ENCODE measurements at places on chromosomes 1 and 21.

- H3K4me1 ChIP-seq = peaks cover 6% of the 10 kb centered on the region
- no peaks in the 10 kb centered on the region for H3K27me3 ChIP-seq
- DNase-seq = peak; percentile 93
- H3K36me3 ChIP-seq = no peaks in the 10 kb centered on the region
- no peak overlapping the region for H3K4me3 ChIP-seq
Measured at GRCh38 chr1:151340870-151341754, 5.9 kb downstream of the RFX5 start.

GRCh38 chr1:209463441-209463840, 120.1 kb upstream of the CAMK1G start:
- no peaks in the 10 kb centered on the region for H3K27me3 ChIP-seq
- H3K36me3 ChIP-seq = no peaks in the 10 kb centered on the region
- H3K4me1 ChIP-seq = no peaks in the 10 kb centered on the region
- no peak overlapping the region for H3K4me3 ChIP-seq
- H3K27ac ChIP-seq = no peak overlapping the region

GRCh38 chr1:200908191-200908868, 13.6 kb downstream of the INAVA start:
- peaks cover 18% of the 10 kb centered on the region for H3K4me1 ChIP-seq
- no peaks in the 10 kb centered on the region for H3K27me3 ChIP-seq
- H3K27ac ChIP-seq = 0 out of 2 replicates have a peak overlapping the region, but pooled peaks have one; percentile 0
- H3K36me3 ChIP-seq = peaks cover 79% of the 10 kb centered on the region
- no peak overlapping the region for H3K4me3 ChIP-seq

DNA sequence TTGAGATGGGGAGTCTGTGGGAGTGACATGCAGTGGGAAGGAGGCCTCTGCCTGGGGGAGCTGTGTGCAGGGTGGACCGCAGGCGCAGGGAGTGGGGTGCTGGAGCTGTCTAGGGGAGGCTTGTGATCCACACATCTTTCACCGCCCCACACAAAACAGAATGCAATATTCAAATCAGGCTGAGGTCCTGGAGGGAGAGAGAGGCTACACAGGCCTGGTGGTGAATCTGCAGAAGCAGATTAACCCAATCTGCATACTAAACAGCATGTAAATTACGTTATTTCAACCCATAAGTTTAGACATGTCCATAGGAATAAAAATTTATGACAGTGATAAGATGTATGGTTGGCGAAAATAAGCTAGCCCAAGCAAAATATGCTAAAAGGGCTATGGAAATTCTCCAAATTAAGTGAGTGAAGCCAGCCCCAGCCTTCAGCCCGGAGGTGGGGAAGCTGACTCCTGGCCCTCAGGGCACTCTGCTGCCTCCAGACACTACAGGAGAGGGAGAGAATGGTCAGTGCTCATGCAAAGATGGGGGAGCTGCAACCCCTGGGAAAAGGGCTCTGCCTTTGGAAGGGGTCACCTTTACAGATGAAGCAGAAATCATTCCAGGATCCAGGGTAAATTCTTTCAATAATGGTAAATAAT, 156.2 kb upstream of the CTTNBP2NL start:
- no peak for DNase-seq
- peaks cover 24% of the 10 kb centered on the region for H3K27me3 ChIP-seq
- H3K27ac ChIP-seq = no peak overlapping the region
- H3K4me1 ChIP-seq = no peaks in the 10 kb centered on the region

DNA sequence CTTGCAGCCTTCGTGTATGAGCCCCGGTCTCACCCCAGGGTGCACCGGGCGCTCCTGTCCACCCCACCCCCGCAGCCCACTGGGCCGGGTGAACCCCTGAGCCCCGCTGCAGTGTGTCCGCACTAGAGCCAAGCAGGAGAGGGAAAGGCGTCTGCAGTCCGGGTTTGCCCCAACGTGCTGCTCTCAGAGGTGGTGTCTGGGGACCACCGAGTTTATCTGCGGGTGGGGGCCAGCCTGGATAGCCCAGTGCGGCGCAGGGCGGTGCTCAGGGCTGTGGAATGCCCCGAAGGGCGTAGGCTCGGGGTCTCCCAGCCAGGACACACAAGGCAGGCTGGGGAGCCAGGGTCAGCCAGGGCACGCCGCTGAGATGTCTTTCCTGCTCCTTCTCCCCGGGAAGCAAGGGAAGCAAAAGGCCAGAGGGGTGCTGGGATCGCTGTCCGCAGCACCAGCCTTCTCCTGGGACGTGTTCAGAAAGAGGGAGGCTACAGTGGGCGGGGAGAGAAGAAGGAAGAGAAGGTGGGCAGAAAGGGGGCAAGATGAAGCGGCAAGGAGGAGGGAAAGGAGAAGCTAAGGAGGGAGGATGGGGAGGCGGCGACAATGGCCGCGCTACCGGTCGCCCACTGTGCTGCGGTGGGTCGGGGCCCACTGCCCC, 56.6 kb downstream of the MAB21L3 start:
- H3K36me3 ChIP-seq = no peaks in the 10 kb centered on the region
- no peaks in the 10 kb centered on the region for H3K4me1 ChIP-seq
- H3K27me3 ChIP-seq = 0 out of 2 replicates have a peak, but pooled peaks cover 4% of the 10 kb centered on the region
- H3K27ac ChIP-seq = no peak overlapping the region

DNA sequence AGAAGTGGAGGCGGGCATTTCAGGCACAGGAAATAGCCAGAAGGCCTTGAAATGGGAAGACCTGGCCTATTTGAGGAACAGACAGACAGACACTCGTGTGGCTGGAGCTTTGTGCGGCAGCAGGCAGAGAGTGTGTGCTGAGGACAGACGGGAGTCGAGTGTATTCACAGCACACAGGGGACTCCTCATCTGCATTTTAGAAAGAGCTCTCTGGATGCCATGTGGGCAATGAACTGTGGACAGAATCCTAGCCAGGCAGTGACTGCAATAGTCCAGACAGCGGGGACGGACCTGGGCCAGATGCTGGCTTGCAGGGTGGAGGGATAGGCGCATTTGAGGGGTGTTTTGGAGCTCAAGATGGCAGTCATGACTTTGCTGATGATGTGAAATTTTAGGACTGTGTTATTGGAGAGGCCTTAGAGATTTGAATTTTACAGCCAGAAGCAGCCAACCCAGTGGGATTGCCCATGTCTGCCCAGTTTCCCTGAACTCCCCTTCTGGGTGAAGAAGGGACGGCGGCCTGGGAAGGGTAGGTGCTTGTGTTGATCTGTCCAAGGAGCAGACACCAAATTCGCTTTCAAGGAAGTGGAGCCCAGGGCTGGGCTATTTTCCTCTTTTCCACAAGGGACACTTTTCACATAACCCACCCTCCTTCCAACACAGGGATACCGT, 43.7 kb downstream of the CHAF1B start:
- H3K4me1 ChIP-seq = peaks cover 30% of the 10 kb centered on the region
- no peaks in the 10 kb centered on the region for H3K36me3 ChIP-seq
- H3K27ac ChIP-seq = peak overlapping the region; percentile 97
- peak; percentile 19 for DNase-seq
- peak overlapping the region; percentile 69 for H3K4me3 ChIP-seq
- H3K27me3 ChIP-seq = no peaks in the 10 kb centered on the region

DNA sequence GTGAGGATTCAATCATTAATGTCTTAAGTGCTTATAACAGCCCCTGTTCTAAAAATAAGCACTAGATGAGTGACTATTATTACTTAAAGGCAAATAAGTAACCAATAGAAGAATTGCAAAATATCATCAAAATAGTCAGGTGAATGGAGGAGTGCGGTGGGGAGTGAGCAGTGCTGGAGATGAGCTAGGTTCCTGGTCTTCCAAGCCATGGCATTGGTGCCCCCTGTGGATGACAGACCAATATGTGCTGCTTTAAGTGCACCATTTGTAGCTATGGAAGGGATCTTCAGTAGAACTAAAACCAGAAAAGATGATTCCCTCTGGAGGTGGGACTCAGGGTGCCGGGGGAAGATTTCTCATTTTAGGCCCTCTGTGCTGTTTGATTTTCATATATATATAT, 46.1 kb upstream of the SLC30A1 start:
- no peak overlapping the region for H3K4me3 ChIP-seq
- no peak overlapping the region for H3K27ac ChIP-seq
- H3K27me3 ChIP-seq = no peaks in the 10 kb centered on the region
- peak; percentile 36 for DNase-seq
- no peaks in the 10 kb centered on the region for H3K4me1 ChIP-seq

DNA sequence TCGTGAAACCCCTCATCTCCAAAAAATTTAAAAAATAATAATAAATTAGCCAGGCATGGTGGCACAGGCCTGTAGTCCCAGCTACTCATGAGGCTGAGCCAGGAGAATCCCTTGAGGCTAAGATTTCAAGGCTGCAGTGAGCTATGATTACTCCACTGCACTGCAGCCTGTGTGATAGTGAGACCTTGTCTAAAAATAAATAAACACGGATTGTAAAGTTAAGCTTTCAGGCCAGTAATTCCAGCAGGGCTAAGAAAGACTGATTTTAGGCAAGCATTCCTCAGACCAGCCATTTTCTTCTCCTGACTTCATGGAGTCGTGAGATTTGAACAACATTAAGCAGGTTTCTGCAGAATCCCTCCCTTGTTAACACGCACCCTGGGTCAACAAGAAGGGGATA, 77.2 kb upstream of the EFHD2 start:
- no peaks in the 10 kb centered on the region for H3K36me3 ChIP-seq
- H3K4me1 ChIP-seq = peaks cover 8% of the 10 kb centered on the region
- H3K27ac ChIP-seq = no peak overlapping the region

DNA sequence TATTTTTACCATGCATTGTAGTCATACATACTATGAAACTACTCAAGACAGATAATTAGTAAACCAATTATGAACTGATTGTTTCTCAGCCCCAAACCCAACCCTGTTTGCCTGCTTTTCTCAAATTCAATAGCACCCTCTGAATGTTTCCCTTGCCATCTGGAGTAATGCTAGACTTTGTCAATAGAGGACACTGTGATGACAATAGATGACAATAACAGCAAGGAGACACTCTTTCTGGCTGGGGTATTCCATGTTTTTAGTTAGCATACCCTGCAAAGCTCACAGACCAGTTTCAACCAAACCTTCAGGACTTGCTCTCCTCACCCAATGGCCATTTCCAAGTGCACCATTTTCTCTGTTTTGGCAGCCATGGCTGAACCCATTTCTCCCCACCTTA, 108.5 kb upstream of the LRRC7 start:
- H3K36me3 ChIP-seq = no peaks in the 10 kb centered on the region
- DNase-seq = no peak
- no peaks in the 10 kb centered on the region for H3K27me3 ChIP-seq
- H3K27ac ChIP-seq = no peak overlapping the region
- no peak overlapping the region for H3K4me3 ChIP-seq

DNA sequence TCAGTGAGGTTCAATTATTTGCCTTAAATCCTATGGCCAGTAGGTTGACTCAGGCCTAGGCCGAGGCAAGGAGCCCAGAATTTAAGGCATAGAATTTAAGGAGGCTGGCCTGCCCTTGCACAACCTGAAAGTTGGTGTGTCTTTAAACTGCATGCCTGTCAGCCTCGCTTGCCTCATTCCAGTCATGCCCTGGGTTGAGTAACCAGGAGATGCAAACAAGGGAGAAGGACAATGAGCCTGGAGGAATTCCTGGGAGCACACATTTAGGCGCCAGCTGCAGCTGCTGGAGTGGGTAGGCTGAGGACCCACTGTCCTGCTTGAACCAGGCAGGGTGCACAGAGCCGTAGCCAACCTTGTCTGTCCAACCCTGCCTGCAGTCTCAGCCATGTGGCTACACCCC, 11.7 kb downstream of the CD2 start:
- no peak overlapping the region for H3K27ac ChIP-seq
- DNase-seq = no peak
- H3K36me3 ChIP-seq = no peaks in the 10 kb centered on the region
- H3K4me3 ChIP-seq = no peak overlapping the region
- no peaks in the 10 kb centered on the region for H3K27me3 ChIP-seq

DNA sequence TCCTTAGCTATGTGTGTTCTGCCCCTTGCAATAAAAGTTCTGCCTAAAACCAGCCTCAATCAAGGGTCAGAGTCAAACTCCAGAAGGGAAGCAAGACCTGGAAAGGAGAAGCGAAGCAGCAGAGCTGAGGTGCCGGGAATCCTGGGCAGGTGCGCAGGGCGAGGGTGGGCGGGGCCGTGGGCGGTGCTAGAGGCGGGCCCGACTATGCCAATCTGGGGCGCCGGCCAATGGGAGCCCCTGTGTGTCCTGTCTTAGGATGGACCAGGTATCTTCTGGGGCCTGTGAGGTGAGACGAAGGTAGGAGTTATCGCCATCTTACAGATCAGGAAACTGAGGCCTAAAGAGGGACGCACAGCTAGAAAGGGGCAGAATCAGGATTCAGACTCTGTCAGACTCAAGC, 120.3 kb downstream of the PTPRU start:
- H3K27me3 ChIP-seq = peaks cover 33% of the 10 kb centered on the region
- H3K4me3 ChIP-seq = no peak overlapping the region
- no peaks in the 10 kb centered on the region for H3K36me3 ChIP-seq
- peak; percentile 21 for DNase-seq

GRCh38 chr1:60670302-60670701, 412.1 kb upstream of the NFIA start:
- H3K36me3 ChIP-seq = no peaks in the 10 kb centered on the region
- H3K4me3 ChIP-seq = no peak overlapping the region
- H3K27me3 ChIP-seq = no peaks in the 10 kb centered on the region
- DNase-seq = no peak

DNA sequence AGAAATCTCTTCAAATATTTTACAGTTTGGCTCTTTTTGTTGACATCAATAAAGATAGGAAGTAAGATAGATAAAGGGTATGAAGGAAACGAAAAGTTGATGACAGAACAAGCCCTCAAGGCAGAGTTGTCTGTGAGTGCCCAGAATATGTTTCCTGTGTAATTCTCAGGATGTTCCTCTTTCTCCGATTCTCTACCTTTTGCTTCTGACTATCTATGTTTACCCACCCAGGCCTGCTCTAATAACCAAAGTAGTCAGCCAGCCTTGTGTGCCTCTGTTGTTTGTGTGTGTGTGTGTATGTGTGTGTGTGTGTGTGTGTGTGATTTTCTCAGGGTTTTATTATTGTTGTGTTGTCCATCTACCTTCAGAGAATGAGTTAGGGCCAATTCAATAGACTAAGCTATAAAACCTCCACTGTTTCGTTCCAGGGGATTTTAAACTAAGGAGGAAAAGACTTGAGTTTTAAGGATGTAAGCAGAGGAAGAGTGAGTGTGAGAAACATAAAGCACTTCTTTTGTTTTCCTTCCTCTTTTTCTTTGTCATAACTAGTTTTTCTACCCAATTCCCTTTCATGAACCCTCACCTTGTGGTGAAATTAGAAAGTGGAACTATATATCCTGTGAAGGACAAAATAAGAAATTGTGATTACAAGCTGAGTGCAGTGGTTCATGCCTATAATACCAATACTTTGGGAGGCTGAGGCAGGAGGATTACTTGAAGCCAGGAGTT, 627.4 kb upstream of the NR5A2 start:
- H3K27ac ChIP-seq = no peak overlapping the region
- H3K4me3 ChIP-seq = no peak overlapping the region
- no peak for DNase-seq
- no peaks in the 10 kb centered on the region for H3K36me3 ChIP-seq

DNA sequence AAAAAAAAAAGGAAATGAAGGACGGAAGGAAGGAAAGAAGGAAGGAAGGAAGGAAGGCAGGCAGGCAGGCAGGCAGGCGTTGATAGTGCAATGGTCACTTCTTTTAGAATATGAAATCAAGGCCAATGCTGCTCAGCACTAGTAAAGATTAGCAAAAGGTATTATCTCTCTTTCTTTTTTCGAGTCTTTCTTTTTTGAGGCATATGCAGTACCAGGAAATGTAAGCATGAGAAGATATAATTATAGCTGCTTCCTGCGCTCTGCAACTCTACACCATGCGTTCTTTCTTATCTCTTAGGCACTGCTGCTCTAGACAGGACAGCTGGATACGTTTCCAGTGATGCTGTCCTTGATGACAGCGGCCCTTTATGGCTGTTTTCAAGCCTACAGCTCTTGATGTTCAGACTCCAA, 1512.5 kb upstream of the B3GALT2 start:
- H3K4me1 ChIP-seq = no peaks in the 10 kb centered on the region
- H3K27ac ChIP-seq = no peak overlapping the region
- DNase-seq = no peak
- no peaks in the 10 kb centered on the region for H3K27me3 ChIP-seq

GRCh38 chr21:36027347-36027746, 33.0 kb downstream of the SETD4 start:
- no peaks in the 10 kb centered on the region for H3K36me3 ChIP-seq
- no peaks in the 10 kb centered on the region for H3K4me1 ChIP-seq
